ENCODE measurements at places on chromosomes 3 and 15.

- no peak for DNase-seq
These were observed 119.2 kb upstream of the ZBED2 start for GRCh38 chr3:111714305-111714704.

- no peak for DNase-seq
These were observed 73.4 kb upstream of the PRR23C start for GRCh38 chr3:139117883-139118760.

- DNase-seq, result no peak
These were observed 10.4 kb downstream of the TEX264 start for GRCh38 chr3:51681453-51681852.

DNA sequence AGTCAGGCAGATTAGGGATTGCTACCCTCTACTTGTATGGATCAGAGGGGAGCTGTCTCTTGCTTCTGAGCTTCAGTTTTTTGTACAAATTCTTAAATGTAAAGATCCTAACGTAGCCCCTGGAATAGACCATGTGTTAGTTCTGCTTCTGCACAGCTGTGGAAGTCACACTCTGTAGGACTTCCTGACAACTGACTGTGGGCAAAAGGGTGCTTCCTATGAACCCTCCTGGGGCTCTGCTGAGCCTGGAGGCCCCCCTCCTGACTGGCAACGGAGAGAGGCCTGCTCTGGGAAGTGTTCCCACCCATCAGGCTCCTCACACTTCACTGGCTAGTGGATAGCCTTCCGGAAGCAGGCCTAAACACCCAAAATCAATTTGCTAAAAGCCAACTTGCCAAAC, 131.0 kb downstream of the RPLP1 start:
- DNase-seq, result no peak

DNA sequence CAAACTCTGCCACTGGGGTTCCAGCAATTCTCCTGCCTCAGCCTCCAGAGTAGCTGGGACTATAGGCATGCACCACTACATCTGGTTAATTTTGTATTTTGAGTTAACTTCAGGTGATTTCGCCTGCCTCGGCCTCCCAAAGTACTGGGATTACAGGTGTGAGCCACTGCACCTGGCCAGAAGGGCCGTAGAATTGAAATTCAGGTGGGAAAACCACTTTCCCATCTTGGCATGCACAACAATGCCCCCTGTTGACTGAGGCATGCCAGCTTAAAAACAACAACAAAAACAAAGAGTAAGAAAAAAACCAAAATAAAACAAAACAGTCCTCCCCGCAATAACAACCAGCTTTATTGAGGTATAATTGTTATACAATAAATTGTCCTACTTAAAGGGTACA, 32.6 kb upstream of the RAB11A start:
- DNase-seq, result no peak

- DNase-seq, result no peak
These were observed 98.2 kb downstream of the CNTN6 start for GRCh38 chr3:1191026-1191425.

GRCh38 chr15:45112591-45113379, 1.2 kb downstream of the DUOX2 start:
- DNase-seq, result no peak

DNA sequence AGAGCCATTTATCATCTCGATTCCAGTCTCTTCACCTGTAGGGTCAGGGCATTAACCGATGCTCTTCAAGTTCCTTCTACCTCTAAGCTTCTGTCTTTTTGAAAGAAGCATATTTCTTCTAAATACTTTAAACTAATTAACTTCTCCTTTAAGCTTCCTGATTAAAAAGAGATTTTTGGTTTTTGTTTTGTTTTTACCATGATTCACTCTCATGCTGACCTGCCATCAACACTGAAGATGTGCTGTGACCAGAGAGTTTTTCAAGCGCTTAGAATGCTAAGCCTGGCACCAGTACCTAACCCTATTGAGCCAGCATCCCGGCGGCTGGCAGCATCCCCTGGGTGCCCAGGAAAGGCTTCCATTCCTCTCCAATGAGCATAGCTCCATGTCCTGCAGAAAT, 89.3 kb downstream of the FOXP1 start:
- no peak for DNase-seq

GRCh38 chr3:108713816-108714215, 43.4 kb downstream of the RETNLB start:
- DNase-seq, result no peak

GRCh38 chr15:87942316-87942715, 314.2 kb downstream of the NTRK3 start:
- DNase-seq, result no peak

- DNase-seq, result no peak
These were observed 345.7 kb downstream of the CNTN3 start for GRCh38 chr3:74268753-74269152.

DNA sequence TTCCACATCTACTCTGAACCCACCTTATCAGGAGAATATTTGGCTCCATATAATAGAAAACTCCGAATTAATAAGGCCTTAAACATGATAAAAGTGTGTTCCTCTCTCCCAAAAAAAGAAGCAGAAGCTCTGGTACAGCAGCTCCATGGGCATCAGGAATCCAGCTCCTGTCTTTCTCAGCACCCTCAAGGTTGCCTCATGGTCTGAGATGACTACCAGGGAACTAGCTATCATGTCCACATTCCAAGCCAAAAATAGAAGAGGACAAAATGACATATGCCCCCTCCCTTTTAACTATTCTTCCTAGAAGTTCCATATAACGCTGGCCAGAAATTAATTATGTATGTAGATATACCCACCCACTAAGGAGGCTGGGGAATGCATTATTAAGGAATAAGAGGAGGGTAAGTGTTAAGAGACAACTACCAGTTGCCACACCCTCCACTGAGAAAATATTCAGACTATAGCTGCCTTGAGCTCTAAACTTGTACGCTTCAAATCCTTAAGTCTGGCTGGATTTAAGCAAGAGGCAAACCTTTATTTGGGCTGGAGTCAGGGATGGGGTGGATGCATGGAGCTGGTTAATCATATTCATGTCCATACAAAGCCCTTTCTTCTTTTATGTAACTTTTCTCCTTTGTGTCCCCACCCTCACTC, 35.8 kb upstream of the CTDSPL start:
- DNase-seq, result no peak

DNA sequence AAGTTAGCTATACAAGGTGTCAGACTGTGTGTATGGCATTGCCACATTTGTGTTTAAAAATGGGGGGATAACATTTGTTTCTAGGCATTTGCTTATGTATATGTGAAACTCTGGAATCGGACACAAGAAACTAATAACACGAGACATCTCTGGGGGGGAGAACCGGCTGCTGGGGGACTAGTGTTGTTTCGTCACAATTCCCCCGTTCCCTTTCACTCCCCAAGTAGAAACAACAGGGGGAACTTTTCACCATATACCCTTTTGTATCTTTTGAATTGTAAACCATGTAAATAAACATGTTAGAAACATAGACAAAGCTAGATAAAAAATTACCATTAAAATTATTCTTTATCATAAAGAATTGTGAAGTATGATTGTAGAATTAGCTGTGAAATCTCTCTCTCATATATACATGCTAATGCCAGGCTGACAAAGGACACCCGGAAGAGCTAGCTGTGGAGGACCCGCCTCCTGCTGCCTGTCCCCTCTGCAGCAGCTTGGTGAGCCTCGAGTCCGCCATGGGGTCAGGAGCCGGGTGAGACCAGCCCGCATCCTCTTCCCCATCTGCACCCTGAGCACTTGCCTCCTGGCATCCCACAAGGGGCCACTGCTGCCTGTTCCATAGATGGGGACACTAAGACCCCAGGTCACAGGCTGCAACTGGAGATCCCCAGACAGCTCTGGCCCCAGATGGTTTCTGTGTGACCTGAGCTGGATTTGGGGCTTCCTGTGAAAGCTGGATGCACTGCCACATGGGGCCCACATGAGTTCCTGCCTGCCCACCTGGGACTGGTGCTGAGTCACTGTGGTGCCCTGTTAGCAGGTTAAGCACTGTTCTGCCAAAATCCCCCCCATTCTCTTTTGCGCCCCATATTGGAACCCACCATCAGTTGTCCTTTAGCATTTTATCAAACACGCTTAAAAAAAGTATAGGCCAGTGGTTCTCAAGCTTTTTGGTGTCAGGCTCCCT, 91.6 kb downstream of the IQSEC1 start:
- DNase-seq, result no peak

- no peak for DNase-seq
These were observed 26.1 kb downstream of the PLXNB1 start for GRCh38 chr3:48403533-48404439.

DNA sequence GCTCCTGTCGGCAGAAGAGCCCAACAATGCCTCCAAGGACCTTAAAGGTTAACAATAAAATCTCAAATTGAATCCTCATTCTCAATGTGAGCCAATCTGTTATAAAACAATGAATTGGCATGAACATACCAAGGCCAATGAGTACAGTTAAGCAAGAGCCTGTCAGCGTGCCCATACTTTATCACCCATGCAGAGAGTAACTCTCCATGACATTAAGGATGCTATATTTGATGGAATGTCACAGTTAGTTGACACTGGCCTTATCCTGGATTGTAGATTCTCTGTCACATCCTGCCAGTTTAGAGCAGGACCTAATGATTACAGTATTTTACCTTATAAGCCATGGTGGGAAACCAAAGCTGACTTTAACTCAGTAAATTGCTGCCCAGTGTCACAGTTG, 335.4 kb upstream of the MDFIC2 start:
- no peak for DNase-seq

- DNase-seq, result no peak
These were observed 230.0 kb upstream of the MCTP2 start for GRCh38 chr15:94001255-94001801.

DNA sequence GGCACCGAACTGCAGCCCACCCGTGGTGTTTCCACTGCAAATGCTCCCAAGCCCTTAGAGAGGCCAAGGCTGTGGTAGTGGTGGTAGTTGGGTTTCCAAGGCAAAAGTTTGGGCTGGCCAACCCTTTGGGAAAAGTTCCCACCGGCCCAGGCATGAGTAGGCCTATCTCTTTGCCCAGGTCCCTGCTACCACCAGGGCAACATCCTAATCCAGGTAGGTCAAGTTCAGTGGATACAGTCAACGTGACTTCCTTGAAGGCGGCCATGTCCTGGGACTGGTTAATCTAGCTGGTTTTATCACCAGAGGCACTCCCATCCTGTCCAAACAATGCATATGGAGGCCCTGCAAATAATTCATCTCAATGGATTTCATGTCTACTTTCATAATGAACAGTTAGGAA, 1.6 kb upstream of the ONECUT1 start:
- DNase-seq, result no peak

DNA sequence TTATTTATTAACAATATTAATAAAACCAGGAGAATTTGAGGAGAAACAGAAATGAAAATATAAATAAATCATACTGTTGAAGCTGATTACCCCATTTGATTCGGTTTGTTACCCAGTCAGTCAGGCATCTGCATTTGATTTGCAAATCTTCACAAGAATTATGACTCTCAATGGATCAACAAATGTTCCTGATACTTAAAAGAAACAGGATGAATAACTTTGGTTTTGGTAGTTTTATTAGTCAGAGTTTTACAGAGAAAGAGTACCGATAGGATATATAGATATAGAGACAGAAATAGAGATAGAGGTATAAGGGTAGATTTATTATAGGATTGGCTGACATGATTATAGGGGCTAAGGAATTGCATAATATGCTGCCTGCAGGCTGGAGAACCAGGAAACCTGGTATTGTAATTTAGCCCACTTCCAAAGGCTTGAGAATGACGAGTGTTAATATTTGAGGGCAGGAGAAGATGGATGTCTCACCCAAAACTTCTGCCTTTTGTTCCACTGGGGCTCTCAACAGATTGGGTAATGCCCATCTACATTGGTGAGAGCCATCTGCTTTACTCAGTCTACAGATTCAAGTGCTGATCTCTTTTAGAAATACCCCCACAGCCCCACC, 241.6 kb upstream of the COL8A1 start:
- DNase-seq, result no peak

DNA sequence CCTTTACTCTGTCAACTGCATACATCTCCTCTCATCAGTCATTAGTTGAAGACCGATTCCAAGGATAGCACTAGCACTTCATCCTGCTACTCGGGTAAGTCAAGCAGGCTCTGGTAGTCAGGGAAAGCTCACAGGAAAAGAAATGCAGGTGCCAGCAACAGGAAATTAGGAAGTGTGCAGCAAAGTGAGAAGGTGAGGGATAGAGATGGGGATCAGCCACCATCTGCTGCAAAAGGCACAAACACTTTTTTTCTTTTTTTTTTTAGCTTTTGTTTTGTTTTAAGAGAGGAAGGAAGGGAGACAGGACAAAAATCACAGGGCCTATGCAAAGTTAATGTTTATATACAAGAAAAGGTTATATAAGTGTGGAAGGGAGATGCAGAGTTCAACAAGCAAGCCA, 9.0 kb upstream of the BTLA start:
- no peak for DNase-seq

DNA sequence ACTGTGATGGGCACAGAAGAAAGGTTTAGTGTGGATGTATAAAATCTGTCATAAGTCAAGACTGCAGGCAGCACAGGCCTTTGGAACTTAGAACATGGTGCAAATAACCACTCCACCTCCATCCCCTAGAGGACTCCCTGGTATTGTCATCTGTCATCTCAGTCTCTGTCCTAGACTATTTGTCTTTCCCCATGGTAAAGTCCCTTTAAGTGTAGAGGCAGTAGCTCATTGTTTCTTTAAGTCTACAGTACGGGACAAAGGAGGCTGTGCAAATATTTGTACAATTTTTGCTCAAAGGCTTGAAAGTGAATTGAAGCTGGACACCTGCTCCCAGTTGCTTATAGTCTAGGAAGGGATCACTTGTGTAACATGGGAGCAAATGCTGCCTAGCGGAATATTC, 3.2 kb upstream of the PXYLP1 start:
- DNase-seq, result no peak

DNA sequence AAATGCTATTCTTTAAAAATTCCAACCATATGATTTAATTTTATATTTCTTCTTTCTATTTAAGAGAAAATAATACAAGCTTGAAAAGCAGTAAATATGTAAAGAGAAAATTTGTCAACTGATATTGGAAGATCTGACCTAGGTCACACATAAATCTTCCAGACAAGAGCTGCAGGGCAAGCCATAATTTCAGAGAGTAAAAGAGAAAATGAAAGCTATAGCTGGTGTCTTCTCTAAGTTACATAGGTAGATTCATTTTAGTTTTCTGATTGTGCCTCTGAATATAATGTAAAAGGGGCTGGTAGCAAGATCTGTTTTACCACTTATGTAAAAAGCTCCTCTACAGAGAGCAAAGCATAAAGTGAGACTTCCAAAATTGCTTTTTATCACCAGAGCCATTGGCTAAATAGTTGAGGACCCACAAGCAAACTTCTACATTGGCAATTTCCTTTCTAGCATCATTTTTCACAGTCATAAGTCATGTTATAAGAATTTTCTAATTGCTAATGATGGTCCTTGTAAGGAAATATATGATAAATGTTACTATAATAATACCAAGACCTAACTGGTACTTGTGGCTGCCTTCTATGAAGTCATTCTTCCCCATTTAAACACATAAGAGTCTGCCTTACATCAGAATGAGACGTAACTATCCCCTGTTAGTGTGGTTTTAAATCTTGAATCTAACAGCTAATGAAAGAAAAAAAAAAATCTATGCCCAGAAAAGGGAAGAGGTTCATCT, 80.8 kb upstream of the SKOR1 start:
- DNase-seq, result no peak

GRCh38 chr3:18189282-18190050, 235.7 kb downstream of the SATB1 start:
- DNase-seq, result no peak
